DMS79 treated with DMSO at 0.1 percent for 48 hours (cell line): ENCODE measurements at places on chromosomes 13 and 19.

- no peak for DNase-seq
These were observed 34.5 kb downstream of the MYO9B start for GRCh38 chr19:17109962-17110598.

- no peak for DNase-seq
These were observed 5.1 kb downstream of the CBARP start for GRCh38 chr19:1232652-1233072.

DNA sequence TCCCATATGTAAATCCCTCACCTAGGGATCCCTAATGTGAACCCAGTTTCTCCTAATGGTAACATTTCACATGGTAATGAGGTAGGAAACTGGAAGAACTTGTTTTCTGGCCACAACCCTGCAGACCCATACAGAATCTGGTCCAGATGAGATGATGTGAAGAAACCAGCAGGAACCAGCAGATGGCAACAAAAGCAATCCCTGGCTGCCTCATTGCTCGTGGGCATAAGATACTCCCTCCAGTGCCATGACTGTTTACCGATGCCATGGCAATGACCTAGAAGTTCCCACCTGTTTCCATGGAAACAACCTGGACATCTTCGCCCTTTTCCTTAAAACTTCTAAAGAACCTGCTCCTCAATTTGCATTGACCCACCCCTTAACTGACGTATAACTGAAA lies 1.4 kb upstream of the CD209 start:
- no peak for DNase-seq

- DNase-seq, result peak; percentile 26
These were observed 8.9 kb downstream of the OCEL1 start for GRCh38 chr19:17234911-17235299.

DNA sequence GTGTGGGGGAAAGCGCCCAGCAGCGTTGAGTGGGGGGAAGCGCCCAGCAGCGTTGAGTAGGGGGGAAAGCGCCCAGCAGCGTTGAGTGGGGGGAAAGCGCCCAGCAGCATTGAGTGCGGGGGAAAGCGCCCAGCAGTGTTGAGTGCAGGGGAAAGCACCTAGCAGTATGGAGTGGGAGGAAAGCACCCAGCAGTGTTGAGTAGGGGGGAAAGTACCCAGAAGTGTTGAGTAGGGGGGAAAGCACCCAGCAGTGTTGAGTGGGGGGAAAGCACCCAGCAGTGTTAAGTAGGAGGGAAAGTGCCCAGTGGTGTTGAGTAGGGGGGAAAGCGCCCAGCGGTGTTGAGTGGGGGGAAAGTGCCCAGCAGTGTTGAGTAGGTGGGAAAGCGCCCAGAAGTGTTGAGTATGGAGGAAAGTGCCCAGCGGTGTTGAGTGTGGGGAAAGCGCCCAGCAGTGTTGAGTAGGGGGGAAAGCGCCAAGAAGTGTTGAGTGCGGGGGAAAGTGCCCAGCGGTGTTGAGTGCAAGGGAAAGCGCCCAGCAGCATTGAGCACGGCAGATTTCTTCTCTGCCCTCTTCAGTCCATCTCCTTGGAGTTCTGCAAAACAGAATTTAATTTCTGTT lies 138.4 kb downstream of the ATP11A start:
- DNase-seq, result no peak

DNA sequence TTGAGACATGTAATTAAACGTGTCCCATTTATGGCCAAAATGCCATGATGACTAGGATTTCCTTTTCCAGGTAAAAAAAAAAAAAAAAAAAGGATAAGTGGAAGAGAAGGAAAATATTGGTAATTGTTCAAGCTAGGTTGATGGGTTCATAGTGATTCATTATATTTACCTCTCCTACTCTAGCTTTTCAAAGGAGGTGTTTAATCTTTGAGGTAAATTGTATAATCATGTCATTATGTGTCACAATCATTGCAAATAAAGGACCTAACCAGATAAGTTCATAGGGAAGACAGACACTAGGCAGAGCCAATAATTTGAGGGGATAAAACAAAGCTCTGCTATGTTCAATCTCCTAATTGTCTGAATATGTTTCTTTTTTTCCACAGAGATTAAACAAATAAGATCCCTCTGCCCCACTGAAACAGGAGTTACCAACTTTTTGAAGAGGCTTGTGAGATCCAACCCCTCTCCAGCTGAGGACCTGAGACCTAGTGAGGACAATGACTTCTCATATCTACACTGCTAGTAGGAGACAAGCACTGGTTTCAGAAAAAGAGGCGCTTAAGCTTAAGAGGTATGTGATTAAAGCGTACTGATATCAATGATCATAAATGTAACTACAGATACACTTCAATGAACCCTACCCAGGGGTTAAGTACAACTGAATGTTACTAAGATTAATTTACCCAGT lies 61.4 kb downstream of the USP12 start:
- no peak for DNase-seq

DNA sequence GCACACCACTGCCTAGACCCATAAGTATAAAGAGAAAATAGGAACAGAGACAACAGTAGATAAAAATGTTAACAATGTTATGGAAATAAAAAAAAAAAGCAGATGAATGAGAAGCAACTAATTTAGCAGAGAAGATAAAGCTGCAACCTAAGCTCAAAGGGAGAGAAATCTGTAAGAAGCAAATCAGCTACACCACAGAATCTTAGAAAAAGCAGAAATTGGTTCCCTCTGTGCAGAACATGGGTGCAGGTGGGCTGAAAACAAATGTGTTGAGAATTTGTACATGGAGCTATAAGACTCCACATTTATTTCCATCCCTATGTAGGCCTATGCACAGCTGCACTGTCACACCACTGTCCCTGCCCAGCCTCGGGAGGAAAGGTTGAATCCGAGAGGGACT lies 44.8 kb upstream of the KATNAL1 start:
- DNase-seq, result no peak

DNA sequence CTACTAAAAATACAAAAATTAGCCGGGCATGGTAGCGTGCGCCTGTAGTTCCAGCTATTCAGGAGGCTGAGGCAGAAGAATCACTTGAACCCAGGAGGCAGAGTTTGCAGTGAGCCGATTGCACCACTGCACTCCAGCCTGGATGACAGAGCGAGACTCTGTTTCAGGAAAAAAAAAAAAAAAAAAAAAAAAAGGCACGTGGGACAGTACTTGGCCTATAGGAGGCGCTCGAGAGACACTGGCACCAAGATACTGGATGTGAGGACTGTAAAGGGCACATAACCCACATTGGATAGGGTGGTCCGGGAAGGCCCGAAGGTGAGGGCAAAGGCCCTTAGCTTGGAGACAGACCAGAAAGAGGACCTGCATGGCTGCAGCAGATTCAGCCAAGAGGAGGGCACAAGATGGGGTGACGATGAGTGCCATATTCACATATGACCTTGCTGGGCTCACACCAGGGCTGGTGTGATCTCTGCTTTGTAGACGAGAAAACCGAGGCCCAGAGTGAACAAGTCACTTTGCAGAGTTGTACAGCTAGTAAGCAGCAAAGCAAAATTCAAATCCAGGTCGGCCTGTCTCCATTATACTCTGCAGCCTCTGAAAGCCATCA lies 89.4 kb downstream of the DPF1 start:
- DNase-seq, result no peak

DNA sequence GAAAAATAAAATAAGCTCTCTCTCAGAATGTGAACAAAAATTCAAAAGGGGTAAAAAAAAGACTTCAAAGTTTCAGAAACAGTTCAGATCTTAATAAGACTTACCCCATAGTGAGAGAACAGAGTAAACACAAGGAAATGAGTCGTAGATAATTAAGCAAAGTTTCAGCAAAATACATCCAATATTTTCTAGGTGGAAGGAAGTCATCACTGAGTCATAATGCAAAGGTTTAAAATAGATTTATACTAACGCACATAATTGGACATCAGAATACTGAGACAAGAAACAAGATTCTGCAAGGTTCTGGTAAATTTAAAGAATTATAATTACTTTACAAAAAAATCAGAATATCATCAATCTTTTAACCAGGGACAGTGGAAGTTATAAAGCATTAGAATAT lies 1370.7 kb upstream of the ATXN8OS start:
- no peak for DNase-seq

GRCh38 chr19:28169168-28169887 lies 1043.6 kb downstream of the UQCRFS1 start:
- no peak for DNase-seq

- no peak for DNase-seq
These were observed 41.4 kb upstream of the TEX29 start for GRCh38 chr13:111278743-111279652.

GRCh38 chr13:110838116-110838515 lies 76.8 kb downstream of the ANKRD10 start:
- no peak for DNase-seq

- DNase-seq, result no peak
These were observed 32.6 kb upstream of the MEDAG start for GRCh38 chr13:30873499-30873898.

- no peak for DNase-seq
These were observed 51.3 kb downstream of the GPALPP1 start for GRCh38 chr13:45040622-45041021.

- no peak for DNase-seq
These were observed 113.6 kb upstream of the ARGLU1 start for GRCh38 chr13:106681536-106681935.
